Activated CD4-positive, alpha-beta T cell treated with anti-CD3 and anti-CD28 coated beads, Interleukin-2, Interleukin-4, amounts not matched to agents 100 ng/mL and 50 ng/mL, durations not matched to agents 16 hours and 8 hours (primary cell): ENCODE measurements at places on chromosomes 16 and 17.

DNA sequence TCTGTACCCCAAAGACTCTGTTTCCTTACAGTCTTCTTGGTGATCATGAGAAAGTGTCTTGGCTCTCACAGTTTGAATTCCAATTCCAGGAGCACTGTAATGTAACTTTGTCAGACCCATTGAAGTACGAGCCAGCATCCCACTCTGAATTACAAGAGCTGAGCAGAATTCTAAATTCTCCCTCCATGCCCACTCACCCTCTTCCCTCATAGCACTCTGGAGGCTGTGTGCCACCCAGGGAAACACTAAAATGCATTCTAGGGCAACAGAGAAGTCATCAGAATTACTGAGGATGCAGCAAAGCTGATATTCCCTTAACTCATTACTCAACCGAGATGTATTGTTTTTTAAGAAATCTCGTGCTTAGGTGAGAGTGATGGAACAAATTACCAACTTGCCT lies 154.1 kb downstream of the SHISA9 start:
- no peak for DNase-seq

- DNase-seq = no peak
Measured at GRCh38 chr17:72571813-72572396, 451.1 kb downstream of the SOX9 start.

DNA sequence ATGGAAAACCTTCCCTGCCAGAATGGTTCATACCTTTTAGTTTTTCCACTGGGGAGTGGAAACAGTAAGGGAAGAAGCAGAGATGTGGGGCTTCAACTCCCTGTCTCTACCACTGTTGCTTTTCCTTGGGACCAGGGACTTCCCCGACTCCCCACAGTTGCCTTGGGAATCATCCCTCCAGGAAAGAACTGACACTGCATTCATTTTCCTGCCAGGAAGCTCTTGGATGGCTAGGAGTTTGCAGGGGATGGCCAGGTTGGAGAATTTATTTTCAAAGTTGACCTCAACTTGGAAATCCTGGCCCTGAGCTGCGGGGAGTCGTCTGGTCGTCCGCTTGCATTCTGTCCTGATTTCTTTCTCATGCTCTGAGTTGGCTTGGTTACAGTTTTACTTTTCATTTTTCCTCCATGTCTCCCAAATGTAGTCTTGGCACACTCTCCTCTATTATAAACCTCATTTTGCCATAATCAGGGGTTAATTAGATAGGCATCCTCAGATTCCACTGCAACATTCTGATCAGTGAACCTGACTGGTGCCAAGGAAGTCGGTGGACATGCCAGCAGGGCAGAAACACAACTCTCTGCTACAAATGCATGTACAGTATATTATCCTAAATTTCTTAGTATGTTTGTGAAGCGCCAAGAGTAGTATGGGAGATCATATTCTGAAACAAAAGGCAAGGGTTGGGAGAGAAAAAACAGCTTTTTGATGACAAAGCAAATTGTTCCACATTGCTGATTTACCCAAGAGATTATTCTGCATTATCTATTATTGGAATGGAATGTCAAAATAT lies 220.5 kb upstream of the XYLT1 start:
- no peak for DNase-seq

GRCh38 chr17:39174920-39175694 lies 9.1 kb upstream of the ARL5C start:
- DNase-seq = peak; percentile 62

DNA sequence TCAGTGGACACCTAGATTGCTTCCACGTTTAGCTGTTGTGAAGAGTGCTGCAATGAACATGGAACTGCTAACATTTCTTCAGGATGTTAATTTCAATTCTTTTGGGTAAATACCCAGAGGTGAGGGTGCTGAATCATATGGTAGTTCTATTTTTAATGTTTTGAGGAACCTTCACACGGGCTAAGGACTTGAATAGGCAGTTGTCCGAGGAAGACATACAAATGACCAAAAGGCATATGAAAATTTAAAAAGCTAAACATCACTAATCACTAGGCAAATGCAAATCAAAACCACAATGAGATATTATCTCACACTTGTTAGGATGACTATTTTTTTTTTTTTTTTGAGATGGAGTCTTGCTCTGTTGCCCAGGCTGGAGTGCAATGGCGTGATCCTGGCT lies 173.3 kb downstream of the PRKCB start:
- no peak for DNase-seq

DNA sequence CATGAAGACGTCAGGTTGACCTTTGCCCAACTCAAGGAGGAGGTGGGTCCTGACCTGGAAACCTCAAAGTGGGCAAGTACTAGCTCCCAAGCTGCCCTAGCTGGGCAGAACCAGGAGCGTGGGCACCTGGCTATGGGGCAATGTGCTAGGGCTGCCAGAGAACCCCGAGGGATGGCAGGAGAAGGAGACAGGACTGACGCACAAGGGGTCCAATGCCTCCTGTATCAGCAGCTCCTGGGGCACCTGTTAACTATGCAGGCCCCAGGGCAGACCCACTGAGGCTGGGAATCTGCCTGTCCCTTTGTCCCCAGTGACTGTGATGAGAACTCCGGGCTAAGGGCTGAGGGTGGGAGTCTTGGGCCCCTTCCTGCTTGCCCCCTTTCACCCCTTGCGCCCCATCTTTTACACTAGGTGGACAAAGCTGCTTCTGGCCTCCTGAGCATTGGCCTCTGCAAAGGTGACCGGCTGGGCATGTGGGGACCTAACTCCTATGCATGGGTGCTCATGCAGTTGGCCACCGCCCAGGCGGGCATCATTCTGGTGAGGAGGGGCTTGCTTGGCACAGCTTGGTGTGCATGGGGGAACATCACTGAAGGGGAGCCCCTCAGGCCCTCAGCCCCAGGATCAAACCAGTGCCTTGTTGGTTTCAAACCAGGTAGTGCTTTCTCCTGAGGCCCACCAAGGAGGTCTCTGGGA lies 7.7 kb downstream of the CHAD start:
- DNase-seq = no peak
